ENCODE measurements at places on chromosomes 12 and 14. TPM values are rescaled to one million over a fixed set of nuclear protein-coding genes. Genes with fewer than 3 reads are reported as not detected.

The C3AR1 gene
- total RNA-seq, result not detected

The MMP19 gene
- 0.31 TPM for total RNA-seq

The DPPA3 gene
- not detected for total RNA-seq

The FAIM2 gene
- total RNA-seq, result 0.02 TPM

The ADAMTS20 gene
- total RNA-seq, result not detected

The OR6C6 gene
- total RNA-seq, result not detected

The CLECL1 gene
- total RNA-seq, result not detected

The TDP1 gene
- 16.7 TPM for total RNA-seq

The RBP5 gene
- total RNA-seq, result not detected

The SERPINA12 gene
- not detected for total RNA-seq

The SVOP gene
- total RNA-seq, result not detected

The A2M gene
- not detected for total RNA-seq
